ENCODE measurements at places on chromosomes 5 and 9.

- no peak for DNase-seq
Observed at GRCh38 chr5:154384480-154385235, 61.1 kb upstream of the SAP30L start.

GRCh38 chr5:131104169-131104808 lies 60.8 kb downstream of the HINT1 start:
- DNase-seq, result no peak

GRCh38 chr9:136084063-136084944 lies 10.8 kb downstream of the NACC2 start:
- no peak for DNase-seq

- DNase-seq, result no peak
Observed at GRCh38 chr5:173455599-173455957, 127.4 kb upstream of the STC2 start.

- DNase-seq, result no peak
Observed at GRCh38 chr9:74431467-74431866, 65.7 kb upstream of the RORB start.

GRCh38 chr9:107177243-107177839 lies 105.7 kb upstream of the RAD23B start:
- no peak for DNase-seq

DNA sequence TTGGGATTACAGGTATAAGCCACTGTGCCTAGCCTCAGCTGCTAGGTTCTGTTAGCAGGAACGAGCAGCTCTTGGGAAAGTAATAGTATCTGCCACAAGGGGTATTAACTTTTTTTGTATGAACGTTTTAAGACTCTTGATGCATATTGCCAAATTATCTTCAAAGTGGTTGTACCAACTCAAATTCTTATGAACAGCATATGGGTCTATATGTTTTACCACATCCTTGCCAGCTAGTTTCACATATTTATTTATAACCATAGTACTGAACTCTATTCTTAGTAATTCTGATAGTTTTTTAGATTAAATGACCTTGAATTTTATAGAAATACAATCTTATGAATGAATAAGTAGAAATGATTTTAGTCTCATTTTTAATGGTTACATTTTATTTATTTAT lies 80.9 kb downstream of the HSPA4 start:
- no peak for DNase-seq

DNA sequence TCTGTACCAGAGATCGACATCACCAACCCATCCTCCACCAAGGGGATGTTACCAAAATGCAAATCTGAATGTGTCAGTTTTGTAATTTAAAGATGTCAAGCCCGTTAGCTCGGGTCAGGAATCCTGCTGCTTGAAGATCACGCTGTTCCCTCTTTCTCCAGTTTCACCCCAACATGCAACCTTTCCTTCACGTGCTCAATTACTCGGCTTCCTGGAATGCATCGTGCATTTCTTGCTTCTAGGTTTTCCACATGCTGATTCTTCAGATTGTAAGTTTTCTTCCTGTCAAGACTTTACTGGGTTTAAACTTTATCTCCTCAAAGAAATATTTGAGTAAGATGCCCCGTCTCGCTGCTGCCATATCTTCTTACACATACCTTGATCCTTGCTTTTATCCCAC lies 209.5 kb upstream of the SNX2 start:
- DNase-seq, result no peak

- no peak for DNase-seq
Observed at GRCh38 chr5:126826619-126827215, 49.8 kb downstream of the LMNB1 start.

GRCh38 chr5:145999208-145999607 lies 62.8 kb downstream of the SH3RF2 start:
- DNase-seq, result no peak

GRCh38 chr5:59842999-59843398 lies 50.5 kb downstream of the PDE4D start:
- DNase-seq, result no peak

GRCh38 chr5:133303298-133303697 lies 251.5 kb downstream of the HSPA4 start:
- no peak for DNase-seq

GRCh38 chr9:87324613-87325194 lies 173.0 kb upstream of the DAPK1 start:
- no peak for DNase-seq

DNA sequence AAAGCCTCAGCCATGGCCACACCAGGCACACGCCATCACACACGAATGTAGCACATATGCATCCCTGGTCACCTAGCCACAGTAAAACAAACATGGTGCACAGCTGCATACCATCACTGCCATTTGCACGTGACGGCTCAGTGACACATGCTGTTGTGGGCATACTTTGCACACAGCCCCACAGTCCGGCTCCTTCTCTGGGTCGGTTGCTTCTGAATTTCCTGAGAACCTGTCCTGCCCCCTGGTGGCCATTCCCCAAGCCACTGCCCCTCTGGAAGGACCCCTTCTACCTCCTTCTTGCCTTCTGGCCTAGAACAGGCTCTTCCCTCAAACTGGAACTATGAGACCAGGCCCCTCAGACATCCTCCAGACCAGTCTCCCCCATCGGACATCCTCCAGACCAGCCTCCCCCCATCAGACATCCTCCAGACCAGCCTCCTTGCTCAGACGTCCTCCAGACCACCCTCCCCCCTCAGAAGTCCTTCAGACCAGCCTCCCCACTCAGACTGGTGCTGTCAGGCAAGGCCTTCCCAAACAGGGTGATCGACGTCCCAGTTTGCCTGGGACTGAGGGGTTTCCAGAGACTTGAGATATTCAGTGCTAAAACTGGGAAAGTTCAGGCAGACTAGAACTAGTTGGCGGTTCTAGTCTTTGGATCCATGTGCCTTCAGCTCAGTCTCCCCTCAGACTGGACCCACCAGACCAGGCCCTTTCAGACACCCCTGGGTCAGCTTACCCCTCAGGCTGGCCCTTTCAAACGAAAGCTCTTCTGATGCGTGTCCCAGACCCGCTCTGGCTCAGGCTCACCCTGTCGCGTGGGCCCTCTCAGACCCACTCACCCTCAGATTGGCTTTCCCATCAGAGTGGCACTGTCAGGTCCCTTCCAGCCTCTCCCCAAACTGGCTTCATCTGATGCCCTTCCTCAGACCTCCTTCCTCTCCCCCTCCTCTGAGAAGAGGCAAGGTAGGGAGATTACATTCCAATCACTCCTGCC lies 24.3 kb upstream of the ENHO start:
- no peak for DNase-seq

DNA sequence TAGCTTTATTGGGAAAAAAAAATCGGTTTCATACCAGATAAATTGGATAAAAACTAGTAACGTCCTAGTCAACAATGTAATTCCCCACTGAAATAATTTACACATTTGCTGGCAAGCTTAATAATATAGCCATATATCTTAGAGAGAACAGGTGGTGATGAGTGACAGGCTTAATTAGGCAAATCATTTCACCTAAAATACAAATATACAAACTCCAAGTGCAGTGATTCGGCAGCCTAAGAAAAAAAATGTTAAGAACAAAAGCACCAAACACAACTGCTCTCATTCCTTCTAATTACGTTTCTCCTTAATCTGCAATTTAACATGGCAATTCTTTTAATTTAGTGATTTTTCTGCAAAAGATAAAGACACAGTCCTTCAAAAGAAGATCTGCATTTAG lies 56.0 kb upstream of the SLC25A51 start:
- DNase-seq, result no peak

DNA sequence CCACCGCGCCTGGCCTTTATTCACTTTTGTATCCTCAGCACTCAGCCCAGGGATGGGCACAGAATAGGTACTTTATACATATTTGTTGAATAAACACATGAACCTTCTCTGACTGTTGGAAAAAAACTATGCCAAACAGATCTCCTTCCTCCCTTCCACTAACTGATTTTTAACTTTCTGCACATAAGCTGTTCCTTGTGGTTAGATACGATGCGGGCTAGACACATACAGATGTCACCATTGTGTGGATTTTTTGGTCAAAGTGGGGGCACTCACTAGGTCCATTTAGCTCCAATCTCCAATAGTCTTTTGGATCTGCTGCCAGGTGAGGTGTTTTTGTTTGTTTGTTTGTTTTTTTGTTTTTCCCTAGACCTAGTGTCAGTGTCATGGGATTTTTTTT lies 5.1 kb downstream of the TEX48 start:
- no peak for DNase-seq

- DNase-seq, result no peak
Observed at GRCh38 chr9:76729980-76730737, 34.1 kb upstream of the PCA3 start.

DNA sequence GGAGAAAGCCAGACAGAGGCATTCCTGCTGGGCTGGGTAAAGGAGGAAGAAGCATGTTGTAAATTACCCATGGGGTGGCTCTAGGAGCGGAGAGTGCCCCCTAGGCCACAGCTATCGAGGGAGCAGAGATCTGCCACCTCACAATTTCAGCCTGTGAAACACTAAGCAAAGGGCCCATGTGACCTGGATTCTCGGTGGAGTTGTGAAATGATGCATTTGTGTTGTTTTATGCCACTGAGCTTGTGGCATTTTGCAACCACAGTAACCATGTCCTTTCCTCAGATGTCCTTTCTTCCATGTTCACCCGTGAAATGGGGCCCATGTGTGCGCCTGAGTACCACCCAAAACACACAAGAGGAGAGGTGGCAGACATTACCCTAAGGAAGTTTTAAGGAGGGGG lies 159.3 kb downstream of the SYK start:
- no peak for DNase-seq

- peak; percentile 48 for DNase-seq
Observed at GRCh38 chr9:88991066-88992034, at the start of gene S1PR3. Gene S1PR3, plus strand, starts transcription at chr9:88991468. Its CDS starts 9,733 bp downstream, at chr9:89001201.

DNA sequence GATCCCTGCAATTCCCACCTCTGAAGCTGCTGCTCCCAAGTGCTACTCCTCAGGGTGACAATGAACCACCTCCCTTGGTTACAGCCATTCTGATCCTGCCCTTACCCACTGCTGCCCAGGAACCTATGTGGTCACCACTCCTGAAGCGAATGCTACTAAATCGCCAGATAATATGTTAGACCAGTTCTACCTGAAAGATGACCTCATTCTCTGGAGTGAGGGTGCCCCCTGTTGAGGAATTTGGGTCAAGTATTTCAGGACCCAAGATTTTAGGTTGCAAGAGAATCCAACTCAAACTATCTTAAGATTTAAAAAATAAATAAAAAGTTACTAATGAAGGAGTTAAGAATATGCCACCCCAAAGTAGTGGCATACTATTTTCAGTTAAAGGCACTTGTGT lies 5.8 kb upstream of the SNAPC3 start:
- DNase-seq, result peak; percentile 57

- no peak for DNase-seq
Observed at GRCh38 chr9:89539374-89539773, 41.5 kb upstream of the SEMA4D start.

GRCh38 chr9:90847971-90848370 lies 46.4 kb downstream of the SYK start:
- no peak for DNase-seq

DNA sequence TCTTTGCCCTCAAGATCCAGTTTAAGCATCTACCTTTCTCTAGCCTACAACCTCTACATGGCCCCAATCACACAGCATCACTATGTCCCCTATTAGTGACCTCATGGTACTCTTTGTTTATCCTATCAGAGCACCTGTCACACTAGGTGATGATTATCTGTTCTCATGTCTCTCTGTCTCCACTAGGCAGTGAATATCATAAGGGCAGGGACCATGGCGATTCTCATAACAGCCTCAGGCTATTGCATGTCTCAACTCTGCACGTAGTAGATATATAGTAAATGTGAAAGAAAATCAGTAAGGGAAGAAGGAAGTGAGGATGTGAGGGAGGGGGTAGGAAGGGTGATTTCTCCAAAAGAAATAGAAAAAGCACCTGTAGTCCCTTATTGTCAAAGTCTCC lies 311.0 kb downstream of the NSG2 start:
- DNase-seq, result no peak

- no peak for DNase-seq
Observed at GRCh38 chr5:4228708-4229107, 633.1 kb downstream of the IRX1 start.

Measured in thymus (tissue), 14 donors.